ENCODE measurements at places on chromosomes 1 and 21.

DNA sequence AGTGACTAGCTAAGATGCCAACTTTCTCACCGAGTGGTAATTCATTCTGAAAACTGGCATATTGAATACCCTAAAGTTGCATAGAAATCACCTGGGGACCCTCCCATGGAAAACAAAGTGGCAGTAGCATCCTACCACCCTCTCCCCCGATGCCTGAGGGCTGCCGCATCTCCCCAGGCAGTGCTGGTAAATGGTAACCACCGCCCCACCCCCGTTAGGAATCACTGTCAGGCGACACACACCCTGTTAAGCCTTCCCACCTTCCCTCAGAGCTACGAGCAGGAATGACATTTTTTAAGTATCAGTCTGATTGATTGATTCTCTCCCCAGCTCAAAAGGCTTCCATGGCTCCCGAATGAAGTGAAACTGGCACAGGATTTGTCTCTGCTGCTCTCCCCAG, 28.3 kb downstream of the TMPRSS2 start:
- no peak for DNase-seq

- DNase-seq = no peak
These were observed 128.0 kb downstream of the HMCN1 start for GRCh38 chr1:185862235-185862634.

- DNase-seq = no peak
These were observed 418.8 kb downstream of the SIPA1L2 start for GRCh38 chr1:232211149-232211548.

GRCh38 chr21:28152732-28153131, 839.9 kb downstream of the LTN1 start:
- no peak for DNase-seq

All from activated CD8-positive, alpha-beta memory T cell treated with anti-CD3 and anti-CD28 coated beads for 1 hour (primary cell).